ENCODE measurements at places on chromosomes 1 and 21.

DNA sequence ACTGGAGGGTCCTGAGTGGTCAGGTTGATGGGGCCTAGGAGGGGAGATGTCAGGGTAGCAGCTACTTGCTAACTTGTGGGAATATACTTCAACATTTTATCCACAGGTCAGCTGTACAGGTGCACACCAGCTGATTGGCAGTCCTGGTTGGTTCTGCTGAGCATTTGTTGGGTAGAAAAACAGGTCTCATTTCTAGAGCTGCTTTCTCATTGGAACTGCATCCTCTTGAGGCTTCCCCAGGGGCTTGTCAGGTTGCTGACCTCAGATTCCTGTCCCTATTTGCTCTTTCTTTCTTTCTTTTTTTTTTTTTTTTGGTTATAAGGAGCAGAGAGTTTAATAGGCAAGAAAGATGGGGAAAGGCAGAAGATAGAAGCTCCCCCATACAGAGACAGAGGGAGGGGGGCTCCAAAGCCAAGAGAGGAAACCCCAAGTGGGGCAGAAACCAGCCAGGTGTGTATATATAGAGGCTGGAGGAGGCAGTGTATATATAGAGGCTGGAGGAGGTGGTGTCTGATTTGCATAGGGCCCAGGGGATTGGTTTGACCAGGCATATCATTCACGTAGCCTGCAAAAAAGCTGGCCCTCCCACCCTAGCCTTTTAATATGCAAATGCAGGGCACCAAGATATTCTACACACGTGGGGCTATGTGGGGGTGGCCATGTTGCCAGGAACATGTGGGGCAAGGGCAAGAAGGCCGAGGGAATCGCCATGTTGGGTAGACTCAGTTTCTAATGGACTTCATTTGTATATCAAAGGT lies 57.3 kb upstream of the STUM start:
- DNase-seq, result no peak

DNA sequence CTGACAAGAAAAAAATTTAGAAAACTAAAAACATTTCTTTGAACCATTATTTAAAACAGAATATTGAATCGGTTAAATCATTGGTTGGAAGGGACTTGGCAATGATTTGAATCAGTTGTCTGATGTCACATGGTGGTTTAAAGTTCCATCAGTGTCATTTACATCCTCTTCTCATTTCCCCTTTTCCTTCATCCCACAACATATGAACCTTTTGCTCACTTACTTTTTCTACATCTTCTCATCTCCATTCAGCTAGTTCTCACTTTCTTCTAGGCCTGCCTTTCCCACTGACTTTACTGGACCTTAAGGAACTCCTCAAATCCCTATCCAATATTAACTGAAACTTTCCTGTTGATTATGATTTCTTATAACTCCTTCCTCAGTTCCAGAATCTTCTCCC lies 58.5 kb downstream of the PHACTR4 start:
- no peak for DNase-seq

DNA sequence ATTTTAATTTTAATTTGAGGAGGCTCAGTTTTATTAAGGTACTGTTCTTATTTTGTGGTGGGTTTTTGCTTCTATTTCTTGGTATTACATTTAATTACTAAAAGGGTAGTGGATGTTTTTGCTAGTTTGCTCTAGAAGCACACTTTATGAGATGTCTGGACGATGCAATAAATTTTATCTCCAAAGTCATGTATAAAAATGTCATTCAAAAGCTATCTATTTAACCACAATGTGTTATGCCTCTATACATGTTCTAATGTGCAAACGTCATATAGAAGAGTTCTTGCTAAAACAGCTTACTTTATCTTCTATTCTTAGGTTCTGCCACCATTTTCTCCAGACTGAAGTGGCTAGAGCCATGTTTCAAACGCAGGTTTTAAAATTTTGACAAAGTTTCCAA lies 12.9 kb upstream of the MPC2 start:
- DNase-seq, result no peak

GRCh38 chr1:192592981-192593708 lies 17.6 kb downstream of the RGS1 start:
- no peak for DNase-seq

DNA sequence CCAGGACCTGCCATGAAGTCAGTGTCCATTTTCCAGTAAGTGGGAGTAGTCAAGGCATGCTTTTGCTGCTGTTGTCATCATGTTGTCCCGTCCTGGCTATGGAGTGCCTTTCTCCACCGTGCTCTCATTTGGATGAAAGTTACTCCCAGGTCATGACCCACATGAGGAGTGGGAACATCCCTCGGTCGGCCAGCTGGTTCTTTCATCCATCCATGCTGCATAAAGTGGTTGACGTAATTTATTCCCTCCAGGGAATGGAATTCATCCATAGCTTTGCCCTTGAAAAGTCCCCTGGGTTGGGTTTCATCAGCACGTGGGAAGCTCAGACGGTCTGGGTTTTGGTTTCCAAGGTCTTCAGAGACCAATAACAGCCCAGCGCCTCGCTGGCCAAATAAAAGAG lies 11.6 kb downstream of the PLA2G2A start:
- no peak for DNase-seq

GRCh38 chr1:225435957-225436392 lies 8.1 kb upstream of the LBR start:
- no peak for DNase-seq

DNA sequence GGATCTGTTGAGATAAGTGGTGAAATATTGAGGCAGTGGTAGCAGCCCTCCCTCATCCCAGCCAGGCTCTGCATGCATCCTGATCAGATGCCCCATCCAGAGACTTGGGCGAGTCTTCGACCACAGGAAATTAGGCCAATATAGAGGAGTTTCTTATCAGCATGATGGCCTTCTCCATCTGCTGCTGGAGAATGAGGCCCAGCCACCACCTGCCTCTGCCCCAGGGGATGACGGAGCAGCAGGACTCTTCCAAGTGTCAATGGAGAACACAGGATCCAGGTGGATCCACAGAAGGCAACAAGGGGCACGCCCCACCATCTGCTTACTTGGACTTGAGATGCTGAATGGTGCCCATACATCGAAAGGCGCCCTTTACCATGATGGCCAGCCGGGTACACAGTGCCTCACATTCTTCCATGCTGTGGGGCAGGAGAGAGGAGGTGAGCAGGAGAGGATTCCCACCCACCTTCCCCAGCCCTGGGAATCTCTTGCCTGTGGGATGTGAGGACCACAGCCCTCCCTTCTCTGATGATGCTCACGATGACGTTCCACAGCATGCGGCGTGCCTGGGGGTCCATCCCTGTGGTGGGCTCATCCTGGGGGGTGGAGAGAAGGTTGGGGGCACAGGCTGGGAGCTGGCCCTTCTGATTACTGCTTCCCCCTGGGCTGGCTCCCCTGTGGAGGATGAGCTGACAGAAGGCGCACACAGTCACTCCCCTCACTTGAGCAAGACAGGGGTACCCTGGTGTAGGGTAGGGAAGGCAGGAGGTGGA lies 91.5 kb upstream of the GCLM start:
- no peak for DNase-seq

DNA sequence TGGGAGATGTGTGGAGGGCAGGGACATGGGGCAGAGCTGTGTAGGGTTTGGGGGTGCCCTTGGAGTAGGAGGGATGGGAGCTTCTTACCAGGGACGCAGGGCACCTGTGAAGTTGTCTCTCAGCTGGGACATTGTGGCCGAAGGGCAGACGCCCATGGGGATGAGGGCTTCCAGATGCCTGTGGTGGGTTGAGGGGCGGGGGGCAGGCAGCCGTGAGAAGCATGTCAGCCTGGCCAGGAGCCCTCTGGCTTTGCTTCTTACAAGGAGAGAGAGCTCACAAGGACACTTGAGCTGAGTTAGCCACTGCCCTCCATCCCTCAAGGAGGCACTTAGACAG lies 8.5 kb downstream of the A3GALT2 start:
- DNase-seq, result no peak

- no peak for DNase-seq
Measured at GRCh38 chr1:29420202-29420601, 183.9 kb downstream of the PTPRU start.

DNA sequence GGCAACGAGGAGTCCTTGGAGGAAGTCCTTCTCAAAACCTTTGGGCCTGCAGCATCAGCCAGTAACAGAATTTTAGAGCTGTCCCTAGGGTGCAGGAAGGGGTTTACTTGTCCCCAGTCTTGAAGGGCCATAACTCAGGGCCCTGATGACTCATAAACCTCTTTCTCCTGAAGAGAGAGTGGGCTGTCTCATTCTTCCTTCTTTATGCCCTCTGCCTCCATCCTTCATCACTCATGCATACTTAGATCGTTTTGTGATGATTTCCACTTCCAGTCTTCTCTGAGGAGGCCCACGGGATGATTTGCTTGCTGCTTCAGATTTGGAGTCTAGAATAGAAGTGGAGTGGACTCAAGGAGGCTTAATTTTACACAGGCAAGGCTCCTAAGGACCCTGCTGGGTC lies 60.2 kb downstream of the NDUFS5 start:
- no peak for DNase-seq

DNA sequence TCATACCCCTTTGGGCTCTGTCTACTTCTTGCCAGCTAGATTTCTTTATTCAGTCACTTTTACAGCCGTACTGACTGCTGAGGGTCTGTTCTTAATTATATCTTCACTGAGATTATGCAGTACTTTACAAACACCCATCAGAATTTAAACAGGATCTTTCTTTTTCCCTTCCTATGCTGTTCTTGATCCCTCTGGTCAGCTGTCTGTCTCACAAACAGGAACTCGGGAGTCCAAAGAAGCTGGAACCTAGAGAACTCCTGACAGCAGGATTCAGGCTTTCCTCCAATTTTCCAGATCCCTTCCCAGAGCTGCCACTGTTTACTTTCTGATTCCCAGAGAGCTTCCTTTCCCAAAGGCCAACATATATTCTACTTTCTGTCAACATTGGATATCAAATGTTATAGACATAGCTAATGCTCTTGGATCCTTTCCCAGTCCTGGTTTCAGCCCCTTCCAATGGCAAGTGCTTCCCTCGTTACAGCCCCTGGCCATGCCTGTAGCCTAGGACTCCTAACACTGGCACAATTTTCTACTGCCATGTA lies 59.5 kb downstream of the ATP2B4 start:
- DNase-seq, result no peak

DNA sequence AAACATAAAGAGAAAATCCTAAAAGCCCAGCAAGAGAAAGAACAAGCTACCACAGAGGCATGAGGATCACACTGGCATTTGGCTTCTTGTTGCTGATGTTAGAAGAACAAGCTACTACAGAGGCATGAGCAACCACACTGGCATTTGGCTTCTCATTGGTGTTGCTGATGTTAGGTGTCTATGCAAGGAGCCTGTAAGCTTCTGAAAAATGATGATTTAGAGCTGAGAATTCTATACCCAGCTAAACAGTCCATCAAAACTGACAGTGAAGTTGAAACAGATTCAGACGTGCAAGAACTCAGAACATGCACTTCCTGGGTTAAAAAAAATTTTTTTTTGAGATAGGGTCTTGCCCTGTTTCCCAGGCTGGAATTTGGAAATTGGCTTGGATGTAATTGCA lies 37.8 kb upstream of the ADARB1 start:
- DNase-seq, result no peak

DNA sequence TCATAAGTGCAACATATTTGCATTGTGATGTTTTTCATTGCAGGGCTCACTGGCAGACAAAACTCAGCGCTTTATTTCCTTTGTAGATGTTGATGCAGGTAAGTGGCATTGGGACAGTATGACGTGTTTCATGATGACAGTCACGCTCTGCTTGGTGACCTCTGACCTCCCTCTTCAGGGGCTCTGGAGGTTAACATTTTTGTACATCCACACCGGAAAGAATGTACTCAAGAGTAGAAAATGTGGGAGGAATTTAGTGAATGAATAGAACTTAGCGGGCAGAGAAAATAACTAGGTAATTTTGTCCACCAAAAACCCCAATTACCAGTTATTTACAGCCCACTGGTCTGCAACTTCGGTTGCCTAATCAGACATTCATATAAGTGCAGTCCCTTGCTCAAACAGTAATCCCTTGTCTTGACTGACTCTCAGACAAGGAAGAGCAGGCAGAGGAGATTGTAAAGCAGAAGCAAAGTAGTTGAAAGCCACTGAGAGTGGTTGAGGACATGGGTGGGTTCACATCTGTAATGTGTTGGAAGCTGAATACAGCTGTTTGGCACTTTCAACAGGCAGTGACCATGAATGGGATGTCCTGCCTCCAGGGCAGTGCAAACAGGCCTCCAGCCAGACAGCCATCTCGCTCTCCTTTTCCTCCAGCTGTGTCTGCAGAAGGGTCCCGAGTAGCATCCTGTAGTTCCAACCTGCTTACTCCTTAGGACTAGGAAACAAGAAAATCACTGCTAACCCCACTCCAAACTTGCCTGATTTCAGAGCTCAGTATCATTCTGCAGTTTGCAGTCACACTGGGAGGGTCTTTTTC lies 188.9 kb downstream of the NRIP1 start:
- DNase-seq, result no peak

DNA sequence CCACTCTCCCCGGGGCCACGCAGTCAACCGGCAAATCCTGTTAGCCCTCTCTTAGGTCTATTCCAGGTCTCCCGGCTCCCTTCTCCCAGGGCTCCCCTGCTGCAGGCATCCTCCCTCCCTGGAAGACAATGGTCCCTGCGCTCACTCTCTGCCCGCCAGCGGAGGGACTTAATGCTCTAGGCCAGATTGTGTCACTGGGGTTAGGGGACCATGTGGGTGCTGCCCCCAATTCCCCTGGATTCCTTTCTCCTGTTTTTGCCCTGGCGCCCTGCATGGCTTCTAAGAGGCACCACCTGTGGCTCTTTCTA lies 8.2 kb downstream of the FAM131C start:
- no peak for DNase-seq

DNA sequence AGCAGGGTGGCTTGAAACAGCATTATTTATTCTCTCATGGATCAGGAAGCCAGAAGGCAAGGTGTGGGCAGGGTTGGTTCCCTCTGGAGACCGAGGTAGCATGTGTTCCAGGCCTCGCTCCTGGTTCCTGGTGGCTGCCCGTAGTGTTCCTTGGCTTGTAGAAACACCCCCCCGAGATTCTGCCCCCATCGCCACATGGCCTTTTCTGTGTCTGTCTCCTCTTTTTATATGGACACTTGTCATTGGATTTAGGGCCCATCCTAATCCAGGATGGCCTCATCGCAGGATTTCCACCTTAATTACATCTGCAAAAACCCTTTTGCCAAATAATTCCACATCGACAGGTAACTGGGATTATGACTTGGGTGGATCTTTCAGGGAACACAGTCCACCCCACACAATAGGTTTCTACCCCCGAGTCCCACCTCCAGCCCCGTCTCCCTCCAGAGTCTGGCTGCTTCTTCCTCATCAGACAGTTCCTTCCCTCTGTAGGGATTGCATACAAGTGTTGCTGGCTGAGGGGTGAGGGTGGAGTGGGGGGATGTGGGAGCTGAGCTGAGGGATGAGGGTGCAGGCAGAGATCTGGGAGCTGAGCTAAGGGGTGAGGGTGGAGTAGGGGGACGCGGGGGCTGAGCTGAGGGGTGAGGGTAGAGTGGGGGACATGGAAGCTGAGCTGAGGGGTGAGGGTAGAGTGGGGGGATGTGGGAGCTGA lies 12.3 kb upstream of the NPHP4 start:
- DNase-seq, result no peak

- no peak for DNase-seq
Measured at GRCh38 chr1:184044603-184045376, 6.7 kb upstream of the TSEN15 start.

All from CD4-positive, alpha-beta T cell treated with Interleukin-21 for 1 hour (primary cell).